NCI-H2029 treated with DMSO at 0.1 percent for 48 hours (cell line): ENCODE measurements at places on chromosomes 5 and 9.

GRCh38 chr5:1808439-1808838 is 7.2 kb downstream of the NDUFS6 start:
- no peak for DNase-seq

- DNase-seq: peak; percentile 4
Measured at GRCh38 chr5:171450423-171451331, 31.2 kb downstream of the FGF18 start.

GRCh38 chr9:14320271-14321181 is 6.6 kb upstream of the NFIB start:
- no peak for DNase-seq

DNA sequence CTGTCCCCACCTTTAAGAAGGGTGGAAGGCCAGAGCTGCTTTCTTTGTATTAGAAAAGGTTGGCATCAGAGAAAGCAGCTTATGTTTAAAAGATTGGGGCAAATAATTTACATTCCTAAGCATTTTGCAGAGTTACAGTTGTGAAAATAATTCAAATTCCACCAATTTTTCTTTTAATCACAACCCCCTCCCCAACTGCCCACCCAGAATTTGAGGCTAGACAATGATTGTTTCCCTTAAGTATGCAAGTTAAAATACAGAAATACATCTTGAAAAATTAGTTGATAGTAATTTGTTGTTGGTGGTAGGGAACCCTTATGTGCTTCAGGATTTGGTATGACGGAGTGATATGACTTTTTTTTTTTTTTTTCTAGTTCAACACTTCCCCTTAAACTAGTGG is 133.0 kb downstream of the ZSWIM6 start:
- DNase-seq: no peak

DNA sequence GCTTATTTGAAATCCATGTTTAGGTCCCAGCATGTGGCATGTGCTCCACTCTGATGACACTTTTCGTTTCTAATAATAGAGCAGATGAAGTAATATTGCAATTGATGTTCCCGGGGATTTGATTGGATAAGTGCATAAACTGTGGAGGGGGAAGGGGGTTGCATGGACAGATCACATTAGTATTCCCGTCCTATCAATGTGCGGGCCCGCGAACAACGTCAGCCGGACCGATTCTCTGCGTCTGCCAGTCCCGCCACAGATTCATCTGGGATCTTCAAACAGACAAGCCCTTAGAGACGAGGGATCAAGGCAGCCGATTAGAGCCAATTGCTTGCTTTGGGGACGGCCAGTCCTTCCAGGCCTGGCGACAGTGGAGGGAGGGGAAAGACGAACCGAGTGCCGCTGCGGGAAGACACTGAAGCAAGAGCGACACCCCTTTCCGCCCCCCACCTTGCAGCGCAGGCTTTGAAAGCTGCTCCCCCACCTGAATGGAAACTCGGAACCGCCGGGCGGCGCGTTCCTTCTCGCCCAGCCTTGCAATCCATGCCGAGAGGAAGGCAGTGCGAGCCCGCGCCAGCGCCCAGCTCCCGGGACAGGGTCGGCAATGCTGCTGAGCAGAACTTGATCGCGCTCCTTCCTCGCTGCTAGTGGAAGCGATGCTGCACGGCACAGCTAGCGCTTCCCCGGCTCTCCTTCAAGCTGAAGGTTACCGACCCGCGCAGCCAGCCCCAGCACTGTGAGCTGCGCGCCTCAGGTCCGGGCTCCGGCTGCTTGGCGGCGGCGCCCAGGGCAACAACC is at the start of gene RGS7BP:
TSS of gene RGS7BP (plus strand) at position 247 of the 798 bp plus-strand sequence. CDS start 610 bp downstream, outside the sequence.
- no peak for DNase-seq

DNA sequence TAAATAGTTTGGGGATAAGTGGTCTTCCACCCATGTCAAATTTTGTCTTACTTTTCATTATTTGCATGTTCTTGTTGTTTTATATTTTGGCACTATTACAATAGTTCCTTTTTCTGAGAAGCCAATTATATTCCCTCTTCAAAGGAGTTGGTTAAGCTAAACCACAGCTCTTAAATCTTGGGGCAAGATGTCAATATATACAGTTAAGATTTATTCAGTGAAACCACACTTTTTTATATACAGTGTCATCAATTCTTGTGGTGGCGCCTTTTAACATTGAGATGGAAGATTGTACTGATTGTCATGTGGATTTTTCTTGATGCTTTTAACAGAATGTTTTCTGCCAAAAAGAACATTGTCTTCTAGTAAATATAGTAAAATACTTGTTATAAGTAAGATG is 104.1 kb downstream of the MTREX start:
- no peak for DNase-seq

- DNase-seq: no peak
Measured at GRCh38 chr9:130660326-130660682, 4.1 kb upstream of the PRDM12 start.

DNA sequence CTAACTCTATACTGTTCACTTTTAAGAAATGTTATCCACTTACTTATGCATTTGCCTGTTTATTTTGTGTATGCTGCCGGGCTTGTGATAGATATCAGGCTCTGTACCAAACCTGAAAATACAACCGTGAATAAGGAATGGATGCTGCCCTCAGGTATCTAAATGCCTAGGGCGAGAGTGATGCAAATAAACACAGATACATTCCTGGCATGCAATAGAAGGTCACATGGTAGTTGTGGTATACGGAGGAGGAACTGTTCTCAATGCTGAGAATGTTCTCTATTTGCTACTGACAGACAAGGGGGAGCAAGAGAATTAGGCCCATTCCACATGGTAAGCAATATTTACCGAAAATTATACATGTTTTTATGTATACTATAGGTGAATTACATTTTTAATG is 227.8 kb downstream of the ICE1 start:
- no peak for DNase-seq

GRCh38 chr5:108303611-108304010 is 78.3 kb downstream of the FBXL17 start:
- DNase-seq: no peak

GRCh38 chr5:15680455-15680854 is 180.5 kb downstream of the FBXL7 start:
- DNase-seq: no peak

DNA sequence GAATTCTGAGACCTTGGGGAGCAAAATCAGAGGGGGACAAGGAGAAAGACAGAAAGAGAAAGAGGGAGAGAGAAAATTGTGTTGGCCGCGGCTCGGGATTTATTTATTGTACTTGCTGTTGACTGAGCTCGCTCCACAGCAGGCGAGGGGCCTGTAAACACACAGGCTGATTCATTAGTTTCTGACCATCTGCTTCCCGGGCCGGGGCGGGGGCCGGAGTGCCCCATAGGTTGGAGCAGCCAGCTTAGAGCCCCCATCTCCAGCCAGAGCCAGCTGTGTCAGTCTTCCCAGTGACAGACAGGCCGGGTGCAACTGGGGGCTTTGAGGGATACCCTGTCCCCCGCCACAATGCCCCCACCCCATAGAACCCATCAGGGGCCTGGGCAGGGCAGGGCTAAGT is 30.9 kb downstream of the NTNG2 start:
- DNase-seq: no peak

DNA sequence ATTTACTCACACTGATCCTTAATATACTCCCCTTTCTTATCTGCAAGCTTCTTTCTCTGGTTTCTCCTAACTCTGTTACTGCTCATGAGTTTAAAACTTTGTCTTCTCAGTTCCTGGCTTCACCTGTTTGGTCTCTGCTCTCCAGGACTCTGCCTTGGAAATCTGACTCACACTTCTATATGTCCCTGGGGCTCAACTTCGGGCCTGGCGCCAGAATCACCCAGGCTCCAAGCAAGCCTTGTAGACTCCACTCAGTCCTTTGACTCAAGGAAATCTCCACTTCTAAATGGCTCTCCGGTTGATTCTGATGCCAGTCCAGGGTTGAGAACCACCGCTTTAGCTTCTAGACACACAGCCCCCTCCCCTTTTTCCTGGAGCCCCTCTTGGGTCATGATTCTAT is 57.8 kb downstream of the TMC1 start:
- DNase-seq: no peak

DNA sequence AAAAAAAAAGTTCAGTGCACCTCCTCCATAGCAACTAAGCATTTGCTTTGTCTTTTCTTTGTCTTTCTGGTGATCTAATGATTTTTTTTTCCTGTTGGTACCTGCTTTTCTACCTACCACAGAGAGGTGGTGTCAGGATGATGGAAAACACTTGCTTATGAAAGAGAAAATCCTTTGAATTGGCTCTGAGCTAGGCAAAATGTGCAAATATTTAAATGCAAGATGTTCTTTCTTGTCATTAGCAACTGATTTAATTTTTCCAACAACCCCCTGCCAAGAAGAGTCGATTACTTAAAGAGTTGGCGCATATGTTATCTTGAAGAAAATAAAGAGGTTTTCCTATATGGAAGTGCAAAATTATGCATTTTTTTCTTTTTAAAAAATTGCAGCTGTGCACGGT is 37.7 kb downstream of the TNC start:
- DNase-seq: no peak

DNA sequence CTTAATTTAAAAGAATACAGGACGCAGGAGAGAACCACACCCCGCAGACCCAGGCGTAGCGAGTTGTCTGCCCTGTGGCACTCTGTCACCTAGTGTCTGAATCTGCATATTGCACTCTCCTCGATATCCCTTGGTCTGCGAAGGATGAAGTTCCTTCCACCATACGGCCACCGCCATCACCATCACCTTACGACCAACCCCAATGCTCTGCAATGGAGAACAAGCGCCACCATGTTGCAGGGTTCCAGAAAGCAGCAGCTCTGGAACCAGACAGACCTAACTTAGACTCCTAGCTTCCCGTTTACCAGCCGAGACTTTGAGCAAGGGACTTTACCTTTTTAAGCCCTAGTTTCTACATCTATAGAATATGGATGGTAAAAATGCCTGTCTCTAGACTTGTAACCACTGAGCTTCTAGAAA is 77.4 kb upstream of the DMRT1 start:
- DNase-seq: no peak

DNA sequence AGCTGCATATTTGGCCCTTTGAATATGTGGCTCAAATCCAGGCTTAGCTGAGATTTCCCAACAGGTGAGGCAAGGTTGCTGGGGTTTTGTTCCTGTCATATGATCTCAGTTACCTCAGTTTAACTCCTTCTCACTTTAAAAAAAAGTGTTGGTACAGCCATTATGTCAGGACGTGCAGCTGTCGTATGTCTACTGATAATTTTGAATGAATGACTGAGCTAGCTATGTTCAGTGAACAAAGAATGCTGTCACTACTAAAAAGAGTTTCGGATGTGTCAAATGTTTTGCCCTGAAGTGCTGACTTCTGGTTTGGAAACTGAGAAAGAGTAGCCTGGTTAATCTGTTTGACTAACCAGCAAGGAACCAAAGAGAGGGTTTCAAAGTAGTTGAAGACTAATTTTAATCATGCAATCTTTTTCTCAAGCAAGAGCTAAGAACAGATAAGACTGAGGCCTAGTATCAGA is 106.3 kb upstream of the NR3C1 start:
- no peak for DNase-seq

DNA sequence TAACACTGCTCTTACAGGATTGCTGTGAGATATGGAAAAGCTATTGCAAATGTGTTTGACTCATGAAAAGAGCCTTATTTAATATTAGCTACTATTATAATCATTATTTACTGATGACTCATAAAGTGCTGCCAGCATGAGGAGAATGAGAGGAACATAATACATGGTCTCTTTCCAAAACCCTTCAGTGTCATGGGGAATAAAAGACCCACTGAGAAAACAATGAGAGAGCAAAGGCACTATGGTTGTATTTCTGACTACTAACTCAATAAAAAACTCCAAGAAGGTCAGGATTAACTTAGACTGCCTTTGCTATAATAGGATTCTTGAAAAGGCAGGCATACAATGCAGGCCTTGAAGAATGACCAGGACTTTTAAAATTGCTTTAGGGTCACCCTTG is 633.5 kb downstream of the DTWD2 start:
- no peak for DNase-seq

DNA sequence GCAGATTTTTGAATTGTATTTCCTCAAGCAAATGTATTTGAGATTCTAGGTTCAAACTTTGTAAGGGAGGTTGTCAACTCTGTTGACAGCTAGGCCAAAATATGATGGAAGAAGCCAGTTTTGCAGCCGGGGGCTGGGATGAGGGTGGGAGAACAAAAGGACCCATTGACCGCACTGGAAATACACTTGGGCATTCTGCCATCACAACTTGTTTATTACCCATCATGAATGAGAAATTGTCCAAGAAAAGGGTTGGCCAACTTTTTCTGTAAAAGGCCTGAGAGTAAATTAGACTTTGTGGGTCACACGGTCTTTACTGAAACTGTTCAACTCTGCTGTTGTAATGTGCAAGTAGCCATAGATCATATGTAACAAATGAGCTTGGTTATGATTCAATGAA is 221.3 kb upstream of the KLF9 start:
- DNase-seq: no peak

DNA sequence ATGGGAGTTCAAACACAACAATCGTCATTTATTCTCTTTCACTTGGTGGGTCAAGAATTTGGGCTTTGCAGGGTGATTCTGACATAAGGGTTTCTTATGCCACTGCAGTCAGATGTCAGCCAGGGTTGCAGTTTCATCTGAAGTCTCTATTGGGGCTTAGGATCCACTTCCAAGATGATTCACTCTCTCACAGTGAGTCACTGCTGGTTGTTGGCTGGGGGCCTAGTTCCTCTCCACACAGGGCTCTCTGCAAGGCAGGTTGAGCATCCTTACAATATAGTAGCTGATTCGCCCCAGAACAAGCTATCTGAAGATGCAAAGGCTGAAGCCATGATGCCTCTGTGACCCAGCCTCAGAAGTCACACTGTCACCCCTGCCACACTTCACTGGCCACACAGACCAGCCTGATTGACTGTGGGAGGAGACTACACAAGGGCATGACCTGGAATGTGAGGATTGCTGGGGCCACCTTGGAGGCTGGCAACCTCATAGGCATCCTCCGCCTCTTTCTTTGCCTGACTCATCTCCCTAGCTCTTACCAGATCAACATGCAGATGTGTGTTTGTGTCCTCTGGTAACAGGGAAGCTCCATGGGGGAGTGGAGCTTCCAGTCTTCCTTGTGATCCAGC is 4.5 kb upstream of the CARD19 start:
- DNase-seq: no peak

- DNase-seq: no peak
Measured at GRCh38 chr9:136565086-136565714, 19.4 kb upstream of the NOTCH1 start.

DNA sequence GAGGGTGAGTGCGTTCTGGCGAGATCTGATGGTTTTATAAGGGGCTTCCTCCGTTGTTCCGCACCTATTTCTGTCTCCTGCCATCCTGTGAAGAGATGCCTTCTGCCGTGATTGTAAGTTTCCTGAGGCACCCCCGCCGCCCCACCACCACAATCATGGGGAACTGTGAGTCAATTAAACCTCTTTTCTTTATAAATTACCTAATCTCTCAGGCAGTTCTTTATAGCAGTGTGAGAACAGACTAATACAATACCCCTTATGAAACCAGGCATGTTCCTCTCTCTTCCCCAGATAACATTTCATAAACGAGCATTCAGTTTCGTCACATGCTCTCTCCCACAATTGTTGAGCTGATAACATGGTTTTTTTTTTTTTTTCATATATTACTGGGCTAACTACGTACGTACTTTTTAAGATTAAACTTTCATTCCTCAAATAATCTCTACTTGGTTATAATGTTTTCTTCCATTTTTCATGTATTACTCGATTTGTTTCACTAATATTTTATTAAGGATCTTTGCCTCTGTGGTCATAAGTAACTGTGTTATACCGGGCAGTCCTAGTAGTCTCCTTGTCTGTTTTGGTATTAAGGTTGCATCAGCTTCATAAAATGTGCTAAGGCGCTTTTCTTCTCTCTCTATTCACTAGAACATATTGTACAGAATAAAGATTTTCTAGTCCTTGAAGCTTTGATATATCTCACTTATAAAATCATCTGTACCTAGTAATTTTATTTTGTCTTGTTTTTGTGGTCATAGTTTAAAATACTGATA is 64.9 kb upstream of the MVB12B start:
- DNase-seq: no peak

- no peak for DNase-seq
Measured at GRCh38 chr9:78462611-78463010, 165.7 kb downstream of the PSAT1 start.
